Endodermal cell (in vitro differentiated cells): ENCODE measurements at places on chromosomes 7 and 10. TPM values are rescaled to one million over a fixed set of nuclear protein-coding genes. Genes with fewer than 3 reads are reported as not detected.

MUC12 gene
- 2.9 and 4.5 TPM in 2 replicates for total RNA-seq

GPR15LG gene
- total RNA-seq: not detected in 3 replicates

ACBD7 gene
- 8.5 and 8.7 TPM in 2 replicates for total RNA-seq

CHN2 gene
- 9.3 and 14.1 TPM in 2 replicates for total RNA-seq

SPDYE16 gene
- not detected in 3 replicates for total RNA-seq

TBC1D12 gene
- 7.4 to 11.4 TPM (median 9.3 TPM) in 3 replicates for total RNA-seq

GPRIN2 gene
- total RNA-seq: 13.1 and 16.1 TPM in 2 replicates

VGF gene
- total RNA-seq: 2.8 and 3.8 TPM in 2 replicates

MPP7 gene
- total RNA-seq: 4.1 and 5.5 TPM in 2 replicates

PRDX3 gene
- total RNA-seq: 140 to 181 TPM (median 173 TPM) in 3 replicates

FAM25C gene
- total RNA-seq: not detected in 2 replicates

EPDR1 gene
- 7.3 to 7.8 TPM (median 7.7 TPM) in 3 replicates for total RNA-seq

FXYD4 gene
- total RNA-seq: not detected in 2 replicates

TMEM213 gene
- not detected in 3 replicates for total RNA-seq

LAMB1 gene
- total RNA-seq: 164 and 192 TPM in 2 replicates

MSMB gene
- 2.9 and 4.0 TPM in 2 replicates for total RNA-seq

EEPD1 gene
- total RNA-seq: 8.8 and 9.7 TPM in 2 replicates

PDK4 gene
- total RNA-seq: 0.40 to 0.55 TPM (median 0.42 TPM) in 3 replicates

TLL2 gene
- total RNA-seq: 0.16 and 0.18 TPM in 2 replicates

HGF gene
- 0.29 TPM in 1 of 3 replicates, not detected in the others for total RNA-seq

LLCFC1 gene
- total RNA-seq: not detected in 2 replicates

SLC35B4 gene
- 20.7 to 42.2 TPM (median 37.1 TPM) in 3 replicates for total RNA-seq

CACNA2D1 gene
- total RNA-seq: 21.1 and 26.8 TPM in 2 replicates

NUTM2E gene
- total RNA-seq: 0.16 TPM in 1 of 3 replicates, not detected in the others

NME8 gene
- 1.9 and 2.3 TPM in 2 replicates for total RNA-seq

AQP1 gene
- total RNA-seq: 0.26 and 0.45 TPM in 2 replicates

OR2A7 gene
- 2.4 to 4.3 TPM (median 3.8 TPM) in 3 replicates for total RNA-seq

ZNF783 gene
- total RNA-seq: 12.1 to 16.1 TPM (median 14.1 TPM) in 3 replicates

PALD1 gene
- total RNA-seq: 13.7 to 19.7 TPM (median 19.7 TPM) in 3 replicates

CASTOR2 gene
- total RNA-seq: 105 and 116 TPM in 2 replicates

SPDYE3 gene
- not detected in 3 replicates for total RNA-seq

CYP3A4 gene
- not detected in 3 replicates for total RNA-seq

UMAD1 gene
- 10.3 to 12.9 TPM (median 11.3 TPM) in 3 replicates for total RNA-seq

HKDC1 gene
- total RNA-seq: not detected in 3 replicates

AKR1C2 gene
- total RNA-seq: 0.74 to 0.89 TPM in 2 of 3 replicates, not detected in the other

LDB3 gene
- total RNA-seq: 0.21 to 0.63 TPM (median 0.35 TPM) in 3 replicates

RBM28 gene
- 29.2 to 61.5 TPM (median 60.1 TPM) in 3 replicates for total RNA-seq

ABCB8 gene
- 33.7 and 37.2 TPM in 2 replicates for total RNA-seq

CRHR2 gene
- total RNA-seq: not detected in 3 replicates

EGR2 gene
- 0.35 and 0.43 TPM in 2 replicates for total RNA-seq

HERPUD2 gene
- total RNA-seq: 22.5 and 24.2 TPM in 2 replicates

PLPP4 gene
- total RNA-seq: 8.7 to 13.0 TPM (median 9.0 TPM) in 3 replicates

PRRT4 gene
- total RNA-seq: 0.21 TPM in 1 of 3 replicates, not detected in the others

TMEM184A gene
- total RNA-seq: 4.5 and 5.1 TPM in 2 replicates

OR6V1 gene
- not detected in 2 replicates for total RNA-seq

OR2A42 gene
- total RNA-seq: not detected in 2 replicates

AGR2 gene
- total RNA-seq: not detected in 3 replicates

MRC1 gene
- total RNA-seq: 0.07 and 0.09 TPM in 2 replicates

TFR2 gene
- total RNA-seq: 2.1 to 3.2 TPM (median 3.1 TPM) in 3 replicates

AEBP1 gene
- total RNA-seq: 55.0 to 57.3 TPM (median 55.2 TPM) in 3 replicates

ABCA13 gene
- 0.04 TPM in 1 of 3 replicates, not detected in the others for total RNA-seq

ACSL5 gene
- not detected in 3 replicates for total RNA-seq

OR2F2 gene
- not detected in 2 replicates for total RNA-seq

CFAP43 gene
- 2.5 and 2.6 TPM in 2 replicates for total RNA-seq

CUZD1 gene
- total RNA-seq: not detected in 3 replicates

HEPACAM2 gene
- total RNA-seq: not detected in 3 replicates

ENKUR gene
- 0.28 TPM in 1 of 3 replicates, not detected in the others for total RNA-seq
